Effector memory CD8-positive, alpha-beta T cell (primary cell): ENCODE measurements at places on chromosomes 16 and 17.

DNA sequence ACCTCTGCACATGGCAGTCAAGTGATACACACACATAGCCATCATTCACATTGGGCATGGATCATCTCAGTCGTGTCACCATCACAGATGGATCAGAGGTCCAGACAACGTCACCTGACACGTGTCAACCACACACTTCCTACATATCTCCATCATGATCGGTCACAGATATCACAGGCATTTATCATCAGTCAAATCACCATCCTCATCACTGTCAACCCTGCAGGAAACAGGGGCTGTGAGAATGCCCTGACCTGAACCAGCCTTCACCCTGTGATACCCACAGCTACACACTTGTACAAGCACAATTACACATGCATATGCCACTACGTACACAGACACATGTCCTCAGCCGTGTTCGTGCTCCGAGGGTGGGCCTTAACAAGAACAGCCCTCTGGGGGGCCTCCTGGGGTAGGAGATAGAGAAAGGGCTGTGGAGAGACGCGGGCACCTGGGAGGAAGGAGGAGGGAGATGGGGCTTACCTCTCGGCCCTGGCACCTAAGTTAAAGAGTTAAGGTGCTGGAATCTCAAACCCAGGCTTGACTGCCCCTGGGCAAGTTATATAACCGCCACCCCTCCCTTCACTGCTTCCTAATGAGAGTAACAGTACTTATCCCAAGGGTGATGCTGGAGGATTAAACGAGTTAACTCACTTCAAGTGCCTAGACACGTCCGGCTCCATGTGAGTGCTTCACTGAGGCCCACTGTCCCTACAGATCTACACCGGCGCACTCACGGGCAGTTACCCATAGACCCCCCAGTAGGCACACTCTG lies 1.1 kb downstream of the SLC12A4 start:
- no peak for DNase-seq

DNA sequence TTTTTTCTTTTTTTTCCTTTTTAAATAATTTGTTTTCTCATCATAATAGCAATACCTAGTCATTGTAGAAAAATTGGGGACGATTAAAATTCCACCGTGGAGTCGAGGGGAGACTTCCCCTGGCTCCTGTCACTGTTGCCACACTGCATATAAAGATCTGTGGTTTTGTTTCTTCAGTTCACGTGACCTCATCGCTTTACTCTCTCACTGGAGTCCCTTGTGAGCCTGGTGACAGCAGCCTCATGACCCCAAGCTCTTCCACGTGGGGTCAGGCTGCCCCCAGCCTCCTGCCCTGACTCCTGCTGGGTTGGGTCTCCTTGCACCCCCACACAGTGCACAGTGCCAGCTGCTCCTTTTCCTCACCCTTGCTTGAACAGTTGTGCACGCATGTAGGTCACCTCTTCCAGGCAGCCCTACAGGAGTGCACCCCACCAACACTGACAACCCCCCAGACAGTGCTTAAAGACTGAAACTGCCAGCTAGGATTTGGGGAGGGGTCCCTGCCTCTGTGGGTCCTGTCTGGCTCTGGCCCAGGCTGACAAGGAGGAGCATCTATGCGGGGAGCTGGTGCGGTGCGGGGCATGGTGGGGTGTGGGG lies 7.3 kb upstream of the METRNL start:
- no peak for DNase-seq

DNA sequence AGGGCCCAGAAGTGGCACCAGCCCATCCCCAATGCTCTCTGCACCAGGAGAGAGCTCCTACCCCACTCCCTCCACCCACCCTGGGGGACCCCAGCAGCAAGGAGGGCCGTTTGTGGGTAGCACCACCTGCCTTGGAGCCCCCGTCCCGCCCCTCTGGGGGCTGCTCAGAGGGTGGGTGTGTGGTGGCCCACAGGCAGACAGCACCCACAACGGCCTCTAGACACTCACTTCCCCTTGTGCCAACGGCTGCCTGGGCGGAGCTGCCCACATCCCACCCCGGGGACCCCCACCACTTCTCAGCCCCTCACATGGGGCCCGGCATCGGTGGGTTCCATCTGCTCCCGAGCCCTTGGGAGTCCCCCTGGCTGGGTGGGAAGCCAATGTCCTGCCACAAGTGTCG lies 33.3 kb downstream of the BAHCC1 start:
- DNase-seq: no peak

DNA sequence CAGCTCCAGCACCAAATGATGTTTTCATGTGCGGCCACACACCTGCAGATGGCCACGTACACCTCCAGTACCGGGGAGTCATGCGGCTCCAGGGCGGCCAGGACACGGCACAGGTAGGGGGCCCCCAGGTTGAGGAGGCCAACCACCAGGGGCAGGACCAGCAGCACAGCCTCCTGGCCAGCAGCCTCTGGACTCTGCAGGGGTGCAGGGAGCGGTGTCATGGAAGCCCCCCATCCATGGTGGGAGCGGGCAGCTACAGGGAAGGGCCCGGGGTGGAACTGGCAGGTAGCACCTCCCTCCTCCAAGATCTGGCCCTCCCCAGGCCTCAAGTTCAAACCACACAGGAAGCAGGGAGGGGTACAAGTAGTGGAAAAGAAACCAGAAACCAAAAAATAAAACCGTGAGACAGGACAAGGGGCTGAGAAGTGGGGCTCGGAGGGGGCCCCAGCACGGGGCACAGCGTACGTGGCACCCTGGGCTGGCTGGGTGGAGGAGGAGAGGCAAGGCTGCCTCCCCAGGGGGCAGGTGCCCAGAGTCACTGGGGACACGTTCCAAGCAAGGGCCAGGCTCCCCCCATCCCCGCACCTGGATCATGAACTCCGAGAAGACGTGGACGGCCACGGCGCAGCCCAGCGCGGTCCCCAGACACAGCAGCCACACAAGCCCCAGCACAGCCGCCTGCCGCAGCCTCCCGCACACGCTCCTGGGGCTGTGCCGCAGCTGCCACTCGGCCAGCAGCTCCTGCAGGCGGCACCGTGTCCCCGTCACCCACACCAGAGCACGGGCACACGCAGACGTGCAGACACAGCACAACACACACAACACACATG lies 7.4 kb downstream of the TMC6 start:
- DNase-seq: peak; percentile 57

- no peak for DNase-seq
These were observed 609.0 kb downstream of the KCNJ18 start for GRCh38 chr17:22301353-22301745.

- no peak for DNase-seq
These were observed 166.3 kb downstream of the MSI2 start for GRCh38 chr17:57422574-57423164.

DNA sequence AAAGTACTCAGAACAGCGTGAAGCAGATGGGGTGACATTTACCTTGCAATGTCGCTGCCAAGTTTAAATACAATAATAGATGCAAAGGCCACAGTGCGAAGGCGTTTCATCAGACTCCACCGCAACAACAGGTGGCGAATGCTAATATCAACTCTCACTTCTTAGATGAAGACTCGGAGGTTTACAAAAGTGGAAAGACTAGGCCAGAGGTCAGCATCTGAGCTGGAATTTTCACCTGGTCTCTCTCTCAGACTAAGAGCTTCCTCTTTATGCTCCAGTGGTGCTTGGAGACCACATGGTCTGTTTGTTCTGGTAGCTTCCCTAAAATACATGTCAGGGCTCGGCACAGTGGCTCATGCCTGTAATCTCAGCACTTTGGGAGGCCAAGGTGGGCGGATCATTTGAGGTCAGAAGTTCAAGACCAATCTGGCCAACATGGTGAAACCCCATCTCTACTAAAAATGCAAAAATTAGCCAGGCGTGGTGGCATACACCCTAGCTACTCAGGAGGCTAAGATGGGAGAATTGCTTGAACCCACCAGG lies 169.1 kb downstream of the XYLT1 start:
- no peak for DNase-seq

- no peak for DNase-seq
These were observed 326.7 kb upstream of the CDH5 start for GRCh38 chr16:66039793-66040192.

- no peak for DNase-seq
These were observed 15.1 kb upstream of the ATP6V0C start for GRCh38 chr16:2498531-2499253.

DNA sequence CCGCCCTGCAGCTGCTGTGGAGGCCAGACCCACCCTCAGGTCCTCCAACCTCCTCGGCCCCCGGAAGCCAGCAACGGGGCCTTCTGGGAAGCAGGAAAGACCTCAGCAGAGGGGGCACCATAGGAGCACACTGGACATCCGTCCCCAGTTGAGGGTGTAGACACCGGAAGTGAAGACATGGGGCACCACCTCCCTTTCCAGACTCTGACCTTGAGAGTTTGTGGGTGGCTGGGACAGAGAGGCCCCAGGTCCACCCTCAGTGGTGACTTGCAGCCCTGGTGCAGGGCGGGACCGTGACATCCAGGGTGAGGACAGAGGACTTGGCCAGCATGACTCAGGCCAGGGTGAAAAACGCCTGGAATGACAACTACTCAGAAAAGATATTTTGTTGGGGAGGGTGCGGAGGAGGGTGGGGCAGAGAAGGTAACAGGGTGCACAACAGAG lies 19.9 kb downstream of the CEP295NL start:
- DNase-seq: no peak

GRCh38 chr17:58531661-58532554 lies 17.5 kb upstream of the MTMR4 start:
- peak; percentile 63 for DNase-seq

DNA sequence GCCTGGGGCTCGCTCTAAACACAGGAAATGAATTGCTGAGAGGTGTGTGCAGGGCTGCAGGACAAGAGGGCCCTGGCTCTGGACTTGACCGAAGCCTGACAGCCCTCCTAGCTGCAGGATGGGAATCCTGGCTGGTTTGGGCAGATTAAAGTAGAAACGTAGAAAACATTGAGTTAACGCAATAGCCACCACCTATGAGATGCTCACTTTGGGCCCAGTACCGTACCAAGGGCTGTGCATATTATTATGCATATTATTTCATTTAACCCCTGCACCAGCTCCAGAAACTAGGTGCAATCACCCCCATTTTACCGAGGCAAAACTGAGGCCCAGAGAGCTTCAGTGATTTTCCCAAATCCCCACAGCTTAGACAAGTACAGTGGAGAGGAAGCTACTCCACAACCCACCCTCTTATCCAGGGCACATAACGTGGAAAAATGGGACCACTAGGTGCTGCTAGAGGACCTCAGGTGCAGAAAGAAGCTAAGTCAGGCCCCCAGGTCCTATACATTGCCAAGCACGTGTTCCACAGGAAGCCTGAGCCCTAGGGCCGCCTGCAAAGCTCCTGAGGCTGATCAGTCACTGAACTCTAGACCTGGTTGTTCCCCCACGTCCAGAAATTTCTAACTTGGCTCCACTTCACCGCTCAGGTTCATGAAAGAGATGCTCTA lies 79.2 kb downstream of the MYH11 start:
- DNase-seq: no peak

- no peak for DNase-seq
These were observed 5.7 kb downstream of the QPRT start for GRCh38 chr16:29684679-29685078.

GRCh38 chr17:6195123-6195522 lies 124.9 kb downstream of the WSCD1 start:
- no peak for DNase-seq

- DNase-seq: no peak
These were observed 3.5 kb downstream of the C17orf100 start for GRCh38 chr17:6654841-6655731.

GRCh38 chr17:14940108-14940937 lies 324.8 kb downstream of the PMP22 start:
- DNase-seq: no peak

DNA sequence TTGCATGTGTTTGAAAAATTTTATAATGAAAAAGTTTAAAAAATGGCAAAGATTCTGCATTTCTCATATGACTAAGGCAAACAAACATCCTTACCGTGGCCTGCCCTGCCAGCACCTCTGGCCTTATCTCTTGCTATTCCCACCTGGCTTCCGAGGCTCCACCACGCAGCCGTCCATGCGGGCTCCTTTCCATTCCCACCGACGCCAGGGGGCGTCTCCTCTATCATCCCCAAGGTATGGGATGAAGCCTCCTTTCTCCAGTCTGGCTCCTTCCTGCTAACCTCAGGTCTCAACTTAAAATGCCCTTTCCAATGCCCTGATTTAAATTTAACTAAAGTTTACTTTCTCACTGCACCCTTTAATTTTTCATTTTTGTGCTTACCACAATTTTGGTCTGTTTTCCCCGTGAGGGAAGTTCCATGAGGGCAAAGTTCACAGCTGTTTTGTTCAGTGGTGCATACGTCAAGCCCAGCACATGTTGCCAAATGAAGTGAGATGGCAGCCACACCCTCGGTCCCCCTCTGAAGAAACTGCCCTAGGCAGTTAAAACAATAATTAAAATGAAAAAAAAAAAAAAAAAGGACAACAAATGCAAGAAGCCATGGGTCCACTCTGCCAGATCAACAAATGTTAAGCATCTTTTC lies 13.3 kb upstream of the SDK2 start:
- DNase-seq: no peak

DNA sequence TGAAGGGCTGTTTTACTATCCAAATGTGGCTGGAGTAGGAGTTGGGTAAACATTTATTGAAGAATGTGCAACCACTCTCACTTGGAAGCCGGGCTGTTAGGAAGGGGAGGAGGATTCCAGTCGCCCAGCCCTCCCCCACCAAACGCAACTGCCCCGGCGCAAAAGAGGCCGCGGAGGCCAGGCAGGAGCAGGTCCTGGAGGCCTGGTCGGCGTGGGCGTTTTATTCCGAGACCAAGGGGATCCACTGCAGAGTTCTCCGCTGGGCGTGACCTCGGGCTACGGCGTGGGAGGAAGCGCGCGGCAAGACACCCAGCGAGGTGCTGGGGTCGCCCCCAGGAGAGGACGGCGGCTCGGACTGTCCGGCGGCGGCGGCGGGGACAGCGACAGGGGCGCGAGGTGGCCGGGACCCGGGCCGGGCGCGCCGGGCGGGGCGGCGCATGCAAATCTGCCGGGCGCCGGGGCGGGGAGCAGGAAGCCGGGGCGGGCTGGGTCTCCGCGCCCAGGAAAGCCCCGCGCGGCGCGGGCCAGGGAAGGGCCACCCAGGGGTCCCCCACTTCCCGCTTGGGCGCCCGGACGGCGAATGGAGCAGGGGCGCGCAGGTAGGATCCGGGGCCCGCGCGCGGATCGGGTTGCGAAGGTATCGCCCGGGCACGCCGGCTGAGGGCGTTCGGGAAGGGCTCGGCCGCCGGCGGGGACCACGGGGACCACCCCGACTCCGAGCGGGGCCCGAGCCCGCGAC lies at the start of gene IL4R:
IL4R (plus strand) TSS at position 553 of the 739 bp plus-strand sequence. CDS start 26,230 bp downstream, outside the sequence.
- DNase-seq: peak; percentile 45

- DNase-seq: no peak
These were observed 33.8 kb downstream of the GTF3C1 start for GRCh38 chr16:27515874-27516353.

DNA sequence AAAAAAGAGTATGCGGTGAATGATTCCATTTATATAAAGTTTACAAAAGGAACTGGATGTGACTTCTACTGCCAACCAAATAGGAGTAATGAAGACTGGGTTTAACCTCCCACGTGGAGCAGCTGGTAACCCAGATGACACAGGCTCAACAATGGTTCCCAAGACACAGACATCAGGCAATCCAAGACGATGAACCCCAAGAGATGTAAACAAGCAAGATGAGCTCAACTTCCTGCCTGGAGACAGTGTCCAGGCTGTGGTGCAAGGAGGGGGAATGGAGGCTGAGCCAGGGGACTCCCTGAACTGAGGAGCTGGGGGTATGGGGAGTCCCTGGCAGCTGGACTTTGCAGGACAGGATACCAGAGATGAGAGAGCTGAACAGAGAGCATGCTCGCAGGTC lies 104.7 kb downstream of the LITAF start:
- no peak for DNase-seq

- no peak for DNase-seq
These were observed 16.8 kb downstream of the POLR3E start for GRCh38 chr16:22313876-22314470.

GRCh38 chr17:17886726-17887125 lies 49.9 kb upstream of the SREBF1 start:
- no peak for DNase-seq
